ENCODE measurements at places on chromosomes 3 and 15. TPM values are rescaled to one million over a fixed set of nuclear protein-coding genes. Genes with fewer than 3 reads are reported as not detected.

ARGFX gene
- total RNA-seq, result not detected

KBTBD8 gene
- 0.44 TPM for total RNA-seq

BLM gene
- total RNA-seq, result 12.9 TPM

MOBP gene
- total RNA-seq, result 0.02 TPM

APH1B gene
- total RNA-seq, result 23.9 TPM

ARPP21 gene
- 0.11 TPM for total RNA-seq

CLSTN2 gene
- total RNA-seq, result 0.04 TPM

IL20RB gene
- total RNA-seq, result 0.99 TPM

DUOXA2 gene
- total RNA-seq, result not detected

CLRN1 gene
- total RNA-seq, result not detected

KBTBD13 gene
- total RNA-seq, result not detected

RBMS3 gene
- total RNA-seq, result 0.43 TPM

EPHA6 gene
- 0.12 TPM for total RNA-seq

USP3 gene
- total RNA-seq, result 38.2 TPM

TBC1D5 gene
- 13.4 TPM for total RNA-seq

CPLX3 gene
- not detected for total RNA-seq

SLC9C1 gene
- total RNA-seq, result not detected

KCNAB1 gene
- total RNA-seq, result not detected

RTP3 gene
- not detected for total RNA-seq

CCR3 gene
- total RNA-seq, result not detected

CPNE9 gene
- total RNA-seq, result 0.29 TPM

CEMIP gene
- 1.0 TPM for total RNA-seq

DTX3L gene
- 7.3 TPM for total RNA-seq

LIPC gene
- 0.14 TPM for total RNA-seq

TLR9 gene
- total RNA-seq, result not detected

COL6A5 gene
- not detected for total RNA-seq

RLBP1 gene
- not detected for total RNA-seq

CILP gene
- 0.46 TPM for total RNA-seq

ZIC4 gene
- not detected for total RNA-seq

TPRG1 gene
- total RNA-seq, result 0.18 TPM

FSTL1 gene
- total RNA-seq, result 62.0 TPM

PLXNB1 gene
- total RNA-seq, result 13.5 TPM

RHOV gene
- 3.9 TPM for total RNA-seq

PLA1A gene
- 0.25 TPM for total RNA-seq

RAB6B gene
- total RNA-seq, result 2.6 TPM

STARD5 gene
- 1.4 TPM for total RNA-seq

USP50 gene
- not detected for total RNA-seq

FOXB1 gene
- total RNA-seq, result not detected

All from A549 treated with AZD2906 at 1 μM for 4 hours (cell line).